SK-N-MC (cell line): ENCODE measurements at places on chromosomes 5 and 9.

DNA sequence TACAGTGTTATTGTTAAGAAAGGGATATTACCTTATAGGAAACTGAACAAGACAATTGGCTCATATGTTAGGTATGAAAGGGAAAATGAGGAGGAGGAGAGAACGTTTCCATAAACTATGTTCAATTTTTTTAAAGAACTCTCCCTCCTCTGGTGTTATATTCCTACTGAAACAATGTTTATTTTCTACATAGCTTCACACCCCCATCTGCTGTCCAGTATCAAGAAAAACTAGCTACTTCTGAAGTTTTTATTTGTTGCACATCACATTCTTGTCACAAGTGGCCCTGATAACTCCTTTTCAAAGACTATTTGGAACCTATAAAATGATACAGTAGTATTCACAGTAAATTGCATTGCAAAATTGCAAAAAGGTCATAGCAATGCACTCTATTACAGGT lies 223.4 kb upstream of the FAM174A start:
- DNase-seq, result no peak

GRCh38 chr5:83249156-83249555 lies 171.8 kb downstream of the XRCC4 start:
- DNase-seq, result no peak

- DNase-seq, result no peak
These were observed 12.0 kb downstream of the PTGES start for GRCh38 chr9:129740666-129741464.

GRCh38 chr5:56018832-56019231 lies 24.1 kb upstream of the IL6ST start:
- no peak for DNase-seq

GRCh38 chr5:73312146-73312871 lies 136.3 kb downstream of the FOXD1 start:
- DNase-seq, result no peak

DNA sequence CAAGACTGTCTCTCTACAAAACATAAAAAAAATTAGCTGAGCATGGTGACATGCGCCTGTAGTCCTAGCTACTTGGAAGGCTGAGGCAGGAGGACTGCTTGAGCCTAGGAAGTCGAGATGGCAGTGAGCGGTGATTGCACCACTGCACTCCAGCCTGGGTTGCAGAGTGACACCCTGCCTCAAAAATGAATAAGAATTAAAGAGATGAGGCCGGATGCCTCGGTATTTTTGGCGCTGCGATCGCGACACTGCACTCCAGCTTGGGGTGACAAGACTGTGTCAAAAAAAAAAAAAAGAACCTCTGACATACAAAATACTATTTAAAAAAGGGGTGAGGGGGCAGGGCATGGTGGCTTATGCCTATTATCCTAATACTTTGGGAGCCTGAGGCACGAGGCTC lies 7.3 kb downstream of the GPBP1 start:
- no peak for DNase-seq

DNA sequence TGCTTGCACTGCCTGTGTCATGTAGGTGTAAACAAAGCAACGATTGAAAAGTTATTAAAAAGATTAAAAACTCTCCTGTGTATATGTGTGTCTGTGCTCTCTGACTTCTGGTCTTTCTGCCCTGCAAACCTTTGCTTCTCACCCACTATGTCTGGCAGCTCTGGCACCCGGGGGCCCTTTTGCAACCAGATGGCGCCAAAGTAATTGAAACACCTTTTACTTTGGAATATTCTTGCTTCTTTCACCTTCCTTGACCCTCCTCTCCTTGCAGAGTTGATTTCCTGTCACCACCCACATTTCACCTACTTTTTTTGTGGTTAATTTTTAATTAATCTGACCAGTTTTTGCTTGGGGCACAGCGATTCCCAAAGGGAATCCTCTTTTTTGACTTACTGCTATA lies 275.5 kb downstream of the ARHGEF28 start:
- no peak for DNase-seq

- no peak for DNase-seq
These were observed 1114.9 kb upstream of the C9orf72 start for GRCh38 chr9:28688172-28688571.

DNA sequence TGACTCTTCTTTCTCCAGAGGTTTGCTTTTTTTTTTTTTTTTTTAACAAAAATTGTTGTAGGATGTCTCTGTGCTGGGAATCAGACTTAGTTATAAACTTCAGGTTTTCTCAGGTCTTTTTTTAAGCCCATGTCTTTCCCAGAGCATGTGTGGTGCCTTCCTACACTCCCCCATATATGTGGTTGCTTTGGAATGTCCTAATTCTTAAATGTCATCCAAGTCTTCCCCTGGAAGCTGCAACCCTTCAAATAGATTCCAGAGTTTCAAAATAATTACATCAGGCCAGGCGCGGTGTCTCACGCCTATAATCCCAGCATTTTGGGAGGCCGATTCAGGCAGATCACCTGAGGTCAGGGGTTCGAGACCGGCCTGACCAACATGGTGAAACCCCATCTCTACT lies 73.2 kb upstream of the FAM120A start:
- no peak for DNase-seq

GRCh38 chr5:87393331-87393730 lies 19.4 kb downstream of the CCNH start:
- no peak for DNase-seq

GRCh38 chr5:138032028-138032571 lies 779 bp downstream of the FAM13B start:
- no peak for DNase-seq

DNA sequence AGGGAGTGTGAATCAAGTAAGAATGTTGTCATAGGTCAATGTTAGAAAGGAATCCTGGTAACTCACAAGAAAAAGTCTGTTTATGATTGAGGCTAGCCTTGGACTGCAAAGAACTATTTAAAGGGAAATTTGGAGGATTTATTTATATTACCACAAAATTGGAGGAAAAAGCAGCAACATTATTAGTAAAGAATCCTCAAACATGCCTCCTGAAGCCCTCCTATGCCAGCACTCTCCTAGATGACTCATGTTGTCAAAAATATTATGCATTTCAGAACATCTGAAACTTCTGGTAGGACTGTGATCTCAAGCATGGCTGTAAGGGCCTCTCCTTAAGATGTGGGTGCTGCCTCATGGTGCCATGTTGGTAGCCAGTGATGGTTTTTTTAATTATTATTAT lies 628.5 kb downstream of the CHSY3 start:
- no peak for DNase-seq

DNA sequence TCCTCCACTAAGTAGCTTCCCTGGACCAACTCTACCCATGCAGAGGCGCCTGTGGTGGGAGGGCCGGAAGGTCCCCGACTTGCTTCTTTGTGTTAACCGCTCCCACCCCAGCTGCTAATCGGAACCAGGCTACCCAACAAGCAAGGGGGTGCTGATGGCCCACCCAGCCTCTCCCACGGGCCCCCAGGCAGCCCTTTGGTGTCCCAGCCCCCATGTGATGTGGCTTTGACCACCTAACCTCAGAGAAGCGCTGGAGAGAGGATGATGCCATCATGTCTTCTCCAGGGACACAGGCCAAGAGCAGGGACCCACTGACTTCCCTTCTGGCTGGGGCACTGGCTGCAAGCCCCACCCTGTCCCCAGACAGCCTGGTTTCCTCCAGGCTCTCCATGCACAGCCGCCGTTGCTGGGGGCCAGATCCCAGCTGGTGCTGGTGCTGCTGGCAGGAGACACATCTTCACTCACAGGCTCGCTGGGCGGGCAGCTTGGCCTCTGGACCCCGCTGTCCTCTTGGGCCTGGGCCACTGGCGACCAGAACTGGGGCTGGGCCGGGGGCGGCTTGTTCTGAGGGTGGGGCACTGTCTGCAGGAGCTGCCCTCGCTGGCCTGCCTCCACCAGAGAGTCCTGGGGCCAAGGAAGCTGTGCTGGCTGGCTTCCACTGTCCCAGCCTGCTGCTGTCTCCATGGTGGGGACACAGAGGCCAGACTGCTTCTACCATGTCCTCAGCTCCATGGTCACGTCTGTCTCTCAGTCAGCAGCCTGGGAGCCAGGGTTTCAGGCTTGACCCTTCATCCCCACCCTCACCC lies 27.8 kb downstream of the LAMC3 start:
- DNase-seq, result no peak

- no peak for DNase-seq
These were observed 148.3 kb upstream of the PIK3R1 start for GRCh38 chr5:68067291-68067690.

GRCh38 chr5:176529116-176529740 lies 8.0 kb downstream of the RNF44 start:
- no peak for DNase-seq

DNA sequence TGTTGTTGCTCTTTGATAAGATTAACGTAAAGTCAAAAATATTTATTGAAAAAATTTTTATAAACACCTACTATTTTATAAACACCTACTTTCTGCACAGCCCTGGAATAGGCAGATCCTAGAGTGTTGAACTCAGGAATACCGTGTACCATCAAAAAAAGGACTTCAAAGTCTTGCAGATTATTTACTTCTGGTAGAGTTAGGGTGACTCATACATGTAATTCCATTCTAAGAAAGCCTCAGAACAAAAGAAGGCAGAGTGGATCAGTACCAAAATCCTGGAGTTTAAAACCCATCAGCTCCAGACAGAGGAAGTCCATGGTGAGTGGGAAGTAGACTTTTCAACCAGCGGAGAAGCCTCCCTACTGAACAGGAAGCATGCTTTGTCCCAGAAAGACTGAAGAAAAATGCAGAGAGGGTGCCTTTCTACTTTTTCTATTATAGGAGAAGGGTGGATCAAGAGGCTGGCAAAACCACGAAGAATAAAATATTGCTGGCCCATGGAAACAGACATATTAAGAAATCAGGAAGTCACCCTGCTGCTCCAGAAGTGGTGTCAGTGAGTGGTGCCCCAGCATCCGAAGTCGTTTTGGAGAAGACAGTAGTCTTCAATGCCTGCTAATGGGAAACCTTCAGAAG lies 45.1 kb upstream of the DAB2 start:
- peak; percentile 83 for DNase-seq

GRCh38 chr9:137703842-137704508 lies 85.2 kb downstream of the EHMT1 start:
- DNase-seq, result no peak

GRCh38 chr9:101739311-101739710 lies 864 bp upstream of the GRIN3A start:
- DNase-seq, result no peak

- DNase-seq, result no peak
These were observed 322.5 kb upstream of the SLC24A2 start for GRCh38 chr9:20111173-20111843.

DNA sequence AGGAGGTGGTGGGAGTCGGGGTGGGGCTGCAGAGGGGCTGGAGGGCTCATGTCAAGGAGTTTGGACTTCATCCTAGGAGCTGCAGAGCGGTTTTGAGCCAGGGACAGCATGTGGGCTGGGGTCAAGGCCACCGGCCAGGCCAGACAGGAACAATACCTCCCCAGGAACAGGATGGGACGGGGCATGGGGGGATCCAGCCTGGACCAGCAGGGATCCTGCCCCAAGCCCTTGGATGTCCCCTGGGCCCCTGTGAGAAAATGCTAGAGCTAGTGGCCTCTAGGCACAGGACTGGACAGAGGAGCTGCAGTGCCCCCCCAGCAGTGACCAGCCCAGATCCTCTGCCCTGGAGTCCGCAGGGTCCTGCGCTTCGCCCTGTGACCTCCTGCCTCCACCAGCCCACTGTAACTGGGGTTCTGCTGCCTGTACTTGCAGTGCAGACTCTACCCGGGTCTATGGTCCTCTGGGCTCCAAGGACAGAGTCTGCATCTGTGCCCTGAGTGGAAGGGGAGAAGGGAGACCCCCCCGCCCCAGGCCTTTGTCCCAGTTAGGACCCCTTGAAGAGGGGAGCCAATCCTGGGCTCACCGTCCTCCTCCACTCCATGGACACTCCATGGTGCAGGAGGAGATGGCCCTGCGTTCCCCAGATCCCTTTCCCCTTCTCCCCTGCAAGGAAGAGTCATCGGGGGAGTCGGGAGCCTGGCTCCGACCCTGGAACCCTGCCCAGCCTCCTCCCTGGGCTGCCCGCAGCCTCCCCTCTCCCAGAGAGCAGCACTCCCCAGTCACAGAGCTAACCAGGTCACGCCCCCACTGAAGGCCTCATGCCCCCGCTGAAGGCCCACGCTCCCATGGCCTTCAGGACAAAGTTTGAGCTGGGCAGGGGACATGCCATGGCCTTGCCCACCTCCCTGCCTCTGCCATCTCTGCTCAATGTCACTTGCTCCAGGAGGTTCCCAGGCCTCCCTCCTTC lies 3.0 kb upstream of the MXD3 start:
- DNase-seq, result no peak

DNA sequence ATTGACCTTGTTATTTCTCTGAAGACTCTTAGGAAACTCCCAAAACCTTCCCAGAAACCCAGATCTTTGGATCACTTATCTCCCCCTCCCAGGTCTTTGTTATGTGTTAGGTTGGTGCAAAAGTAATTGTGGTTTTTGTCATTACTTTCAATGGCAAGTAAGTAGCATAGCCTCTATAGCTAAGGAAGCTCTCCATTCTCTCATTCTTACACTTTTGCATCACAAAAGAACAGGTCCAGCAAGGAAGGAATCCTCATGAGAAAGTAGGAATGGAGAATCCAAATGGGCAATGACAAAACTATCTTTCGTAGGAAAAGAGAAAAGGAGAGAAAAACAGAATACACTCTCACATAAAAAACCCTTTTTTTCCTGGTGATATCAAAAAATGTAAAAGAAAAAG lies 81.3 kb upstream of the ELAVL2 start:
- DNase-seq, result no peak

- no peak for DNase-seq
These were observed 7.7 kb downstream of the LPCAT1 start for GRCh38 chr5:1515921-1516571.

DNA sequence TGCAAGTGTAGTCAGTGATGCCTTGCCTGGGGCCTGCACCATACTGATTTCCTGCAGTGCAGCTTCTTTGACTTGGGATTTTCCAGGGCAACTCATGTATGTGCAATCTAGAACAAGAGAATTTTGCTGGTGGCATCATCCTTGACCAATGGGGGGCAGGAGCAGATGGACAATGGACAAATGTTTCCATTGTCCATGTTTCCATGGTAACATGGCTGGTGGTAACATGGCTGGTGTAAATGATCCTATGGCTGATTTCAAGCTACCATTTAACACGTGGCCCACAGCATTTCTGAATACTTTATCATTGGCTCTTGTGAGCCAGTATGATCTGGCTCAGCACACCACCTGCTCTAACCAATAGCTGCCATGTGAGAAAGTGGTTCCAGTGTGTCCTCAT lies 130.1 kb upstream of the OSMR start:
- no peak for DNase-seq

- no peak for DNase-seq
These were observed 205.6 kb upstream of the ADAMTSL1 start for GRCh38 chr9:18268381-18268780.

DNA sequence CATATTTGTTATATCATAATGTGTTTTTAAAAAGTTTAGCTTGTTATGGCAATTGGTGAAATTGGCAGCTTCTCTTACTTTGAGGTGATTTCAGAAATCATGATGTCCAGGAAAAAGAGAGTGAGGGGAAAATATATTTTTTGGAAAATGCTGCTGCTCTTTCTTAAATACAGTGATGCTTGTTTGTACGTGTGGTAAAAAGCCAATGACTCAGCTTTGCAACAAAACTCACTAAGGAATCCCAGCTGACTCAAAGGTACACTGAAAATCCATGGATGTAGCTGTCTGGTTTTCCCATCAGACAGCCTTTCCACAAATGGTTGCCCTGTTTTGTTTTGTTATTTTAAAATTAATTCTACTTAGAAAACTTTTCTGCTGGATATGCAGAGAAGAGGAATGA lies 306.4 kb upstream of the PAPPA start:
- no peak for DNase-seq

- DNase-seq, result no peak
These were observed 267.5 kb upstream of the ITGA1 start for GRCh38 chr5:52520171-52520570.
